Caki2 (cell line): ENCODE measurements at places on chromosomes 7 and 10.
A peak's percentile ranks its signal among the peaks of the same experiment; 100 is the strongest.

GRCh38 chr10:95550073-95550672 lies 11.0 kb downstream of the SORBS1 start:
- peak; percentile 39 for DNase-seq

DNA sequence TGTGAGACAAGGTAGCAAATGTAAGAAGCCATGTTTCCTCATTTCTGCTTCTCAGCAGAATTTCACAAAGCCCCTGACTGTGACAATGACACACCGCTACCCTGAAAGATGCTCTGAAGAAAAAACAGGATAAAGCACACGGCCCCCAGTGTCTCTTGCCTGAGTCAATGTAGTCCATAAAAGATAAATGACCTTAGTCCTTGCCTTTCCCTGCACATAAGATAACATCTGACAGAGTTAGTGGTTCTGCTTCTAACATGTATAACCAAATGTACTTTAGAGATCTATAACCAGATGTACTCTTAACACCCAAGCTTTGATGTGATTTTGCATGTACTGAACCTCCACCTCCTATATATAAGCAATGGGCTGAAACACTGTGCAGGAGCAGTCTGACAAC lies 3.0 kb upstream of the SND1 start:
- no peak for DNase-seq

GRCh38 chr10:34420795-34421194 lies 394.3 kb downstream of the PARD3 start:
- DNase-seq: peak; percentile 72

DNA sequence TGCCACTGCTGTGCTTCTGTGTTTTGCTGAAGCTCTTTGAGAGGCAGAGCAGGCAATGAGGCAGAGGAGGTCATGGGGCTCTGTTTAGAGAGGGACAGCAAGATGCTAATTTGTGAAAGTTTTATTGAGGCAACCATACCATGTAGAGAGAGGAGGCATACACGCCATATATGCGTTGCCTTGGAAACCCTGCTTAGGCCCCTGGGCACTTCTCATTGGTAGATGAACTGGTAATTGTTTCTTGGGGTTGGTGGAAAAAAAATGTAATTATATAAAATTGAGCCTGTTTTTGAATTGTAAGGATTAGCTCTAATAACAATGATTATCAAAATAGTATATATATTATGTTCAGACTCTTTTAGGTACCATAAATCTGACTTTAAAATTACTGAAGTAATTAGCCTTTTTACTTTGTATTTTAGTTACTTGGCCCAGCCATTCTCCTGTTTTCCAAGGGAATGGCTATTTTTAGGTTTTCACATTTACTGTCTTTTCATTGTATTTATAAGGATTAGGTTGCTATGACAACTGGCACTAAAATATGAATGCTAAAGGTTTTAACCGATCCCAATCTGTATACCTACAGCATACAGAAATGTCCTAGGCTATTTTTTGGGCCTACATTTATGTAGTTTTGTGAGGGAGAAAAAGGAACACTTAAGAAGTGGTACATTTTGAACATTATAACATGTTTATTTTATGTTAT lies 52.4 kb downstream of the BZW2 start:
- DNase-seq: no peak

DNA sequence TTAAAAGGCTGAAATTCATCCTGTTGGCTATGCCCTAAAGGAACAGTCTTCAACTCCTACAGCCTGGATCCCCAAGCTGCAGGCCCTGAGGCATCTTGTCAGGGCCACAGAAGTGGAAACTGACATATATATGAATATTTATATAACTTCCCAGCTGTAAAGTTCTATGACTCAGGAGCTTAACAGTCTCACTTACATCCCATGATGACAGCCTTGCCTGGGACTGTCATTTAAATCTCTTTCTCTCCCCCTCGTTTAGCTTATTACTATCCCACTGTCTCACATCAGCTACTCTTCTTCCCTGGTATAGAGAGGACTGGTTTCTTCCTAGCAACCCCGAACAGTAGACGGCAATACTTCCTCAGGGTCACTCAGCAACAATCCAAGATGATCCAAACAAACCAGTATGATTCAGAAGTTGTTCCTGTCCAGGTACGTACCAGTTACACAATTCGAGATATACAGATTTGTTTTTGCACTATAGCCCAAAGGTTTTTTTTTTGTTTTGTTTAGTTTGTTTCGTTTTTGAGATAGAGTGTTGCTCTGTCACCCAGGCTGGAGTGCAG lies 22.7 kb downstream of the KIAA1549 start:
- DNase-seq: no peak

- no peak for DNase-seq
Observed at GRCh38 chr10:66026321-66026720, 899.5 kb upstream of the LRRTM3 start.

GRCh38 chr7:150976529-150977381 lies 1.4 kb downstream of the KCNH2 start:
- peak; percentile 77 for DNase-seq

DNA sequence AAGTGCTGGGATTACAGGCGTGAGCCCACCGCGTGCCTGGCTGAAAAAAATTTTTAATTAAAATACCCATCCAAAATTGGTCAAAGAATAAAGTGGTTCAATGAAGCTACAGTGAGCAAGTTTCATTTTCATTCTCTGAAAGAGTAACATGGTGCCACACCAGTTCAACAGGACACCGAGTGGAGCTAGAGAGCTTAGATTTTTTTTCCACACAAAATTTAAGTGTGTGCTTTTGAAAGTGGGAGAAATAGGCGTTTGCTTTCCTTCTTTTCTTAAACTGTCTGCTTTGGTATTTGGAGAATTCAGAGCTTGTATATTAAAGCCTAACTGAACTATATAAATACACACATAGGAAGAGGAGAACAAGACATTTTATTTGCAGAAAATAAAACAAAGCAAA lies 43.4 kb downstream of the BPGM start:
- DNase-seq: no peak

DNA sequence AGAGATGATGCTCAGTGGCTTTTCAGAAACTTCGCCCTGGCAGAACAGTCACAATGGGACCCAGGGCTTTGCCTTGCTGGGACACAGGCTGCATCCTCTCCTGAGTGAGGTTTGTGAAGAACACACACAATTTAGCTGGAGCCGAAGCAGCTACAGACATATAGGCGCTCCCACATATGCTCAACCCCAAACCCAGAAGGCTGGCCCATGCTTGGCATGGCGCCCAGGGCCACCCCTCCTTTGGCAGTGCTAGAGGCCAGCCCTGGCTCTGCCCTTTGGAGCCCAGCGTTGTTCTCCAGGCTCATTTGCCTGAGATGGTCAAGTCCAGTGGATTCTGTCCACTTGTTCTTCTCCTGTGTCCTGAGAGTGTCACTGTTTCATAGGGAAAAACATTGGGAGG lies 94.4 kb downstream of the WDFY4 start:
- no peak for DNase-seq

GRCh38 chr10:88270871-88271713 lies 312.0 kb downstream of the RNLS start:
- DNase-seq: no peak

DNA sequence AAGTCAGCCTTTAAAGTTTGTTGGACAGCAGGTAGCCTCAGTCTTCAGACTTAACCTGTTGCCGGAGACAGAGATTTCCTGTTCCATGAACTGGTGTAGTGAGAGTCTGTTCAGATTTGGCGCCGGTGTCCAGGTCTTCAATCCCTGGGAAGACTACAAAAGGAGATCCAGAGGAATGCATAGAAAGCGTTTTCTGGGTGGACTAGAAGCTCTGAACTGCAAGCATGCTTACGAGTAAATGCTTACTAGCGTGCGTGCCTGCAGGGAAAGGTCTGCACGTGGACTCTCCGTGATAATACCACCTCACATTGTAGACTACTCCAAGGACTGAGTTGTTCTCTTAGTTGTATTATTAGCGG lies 878 bp downstream of the GLRX3 start:
- DNase-seq: peak; percentile 50

DNA sequence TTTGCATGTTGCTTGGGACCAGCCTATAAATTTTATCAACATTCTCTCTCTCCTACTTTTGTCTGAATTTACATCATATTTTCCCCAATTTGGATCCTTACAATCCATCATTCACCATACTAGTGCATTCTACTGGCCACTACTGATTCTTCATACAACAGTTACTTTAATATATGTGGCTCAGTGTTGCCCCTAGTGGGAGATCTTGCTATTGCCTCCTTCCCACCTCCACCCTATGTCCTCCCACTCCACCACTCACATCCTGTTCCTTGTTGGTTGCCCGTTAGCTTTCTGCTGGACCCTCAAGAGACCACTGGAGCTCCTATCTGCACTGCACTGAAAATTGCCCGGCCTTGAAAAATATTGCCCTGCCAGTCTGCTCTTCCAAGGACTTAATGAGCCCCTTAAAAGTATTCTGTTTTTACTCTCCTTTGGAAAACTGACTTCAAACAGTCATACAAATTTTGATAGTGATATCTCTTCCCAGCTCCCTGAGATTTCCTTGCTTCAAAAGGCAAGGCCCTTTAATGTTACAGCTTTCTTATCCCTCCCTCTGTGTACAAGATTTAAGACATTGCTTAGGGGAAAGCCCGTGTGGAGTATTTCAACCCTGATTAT lies 243.2 kb upstream of the TMEM229A start:
- peak; percentile 18 for DNase-seq

DNA sequence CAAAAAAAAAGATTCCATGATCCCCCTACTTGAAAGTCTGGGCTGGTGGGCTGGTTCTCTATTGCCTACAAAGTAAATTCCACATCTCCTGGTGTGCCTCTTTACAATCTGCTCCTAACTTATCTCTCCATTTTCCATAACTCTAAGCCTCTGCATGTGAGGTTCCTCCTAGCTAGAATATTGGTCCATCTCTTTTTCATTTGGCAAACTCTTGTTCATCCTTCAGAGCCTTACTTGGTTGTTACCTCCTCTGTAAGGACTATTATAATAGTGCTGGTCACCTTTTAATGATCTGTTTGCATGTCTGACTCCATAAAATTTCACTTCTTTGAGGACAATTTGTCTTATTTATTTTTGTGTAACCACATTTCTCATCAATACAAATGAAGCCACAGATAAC lies 1.6 kb upstream of the NRCAM start:
- no peak for DNase-seq

DNA sequence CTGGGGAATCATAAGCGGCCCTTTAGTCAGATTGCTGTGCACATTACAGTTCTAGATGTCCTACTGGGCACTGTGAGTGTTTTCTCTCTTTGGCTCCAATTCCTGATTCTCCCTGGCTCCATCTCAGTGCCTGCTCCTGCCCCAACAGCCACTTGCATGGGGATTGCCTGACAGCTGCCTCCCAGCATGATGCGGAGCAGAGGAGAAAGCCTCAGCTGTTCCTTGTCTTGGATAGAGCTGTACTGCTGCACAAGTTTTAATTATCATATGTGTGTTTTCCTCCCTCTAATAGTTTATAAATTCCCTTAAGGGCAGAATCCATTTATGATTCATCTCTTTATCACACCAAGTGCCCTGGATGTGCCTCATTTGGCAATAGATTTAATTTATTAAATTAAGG lies 285.8 kb upstream of the COBL start:
- DNase-seq: no peak

DNA sequence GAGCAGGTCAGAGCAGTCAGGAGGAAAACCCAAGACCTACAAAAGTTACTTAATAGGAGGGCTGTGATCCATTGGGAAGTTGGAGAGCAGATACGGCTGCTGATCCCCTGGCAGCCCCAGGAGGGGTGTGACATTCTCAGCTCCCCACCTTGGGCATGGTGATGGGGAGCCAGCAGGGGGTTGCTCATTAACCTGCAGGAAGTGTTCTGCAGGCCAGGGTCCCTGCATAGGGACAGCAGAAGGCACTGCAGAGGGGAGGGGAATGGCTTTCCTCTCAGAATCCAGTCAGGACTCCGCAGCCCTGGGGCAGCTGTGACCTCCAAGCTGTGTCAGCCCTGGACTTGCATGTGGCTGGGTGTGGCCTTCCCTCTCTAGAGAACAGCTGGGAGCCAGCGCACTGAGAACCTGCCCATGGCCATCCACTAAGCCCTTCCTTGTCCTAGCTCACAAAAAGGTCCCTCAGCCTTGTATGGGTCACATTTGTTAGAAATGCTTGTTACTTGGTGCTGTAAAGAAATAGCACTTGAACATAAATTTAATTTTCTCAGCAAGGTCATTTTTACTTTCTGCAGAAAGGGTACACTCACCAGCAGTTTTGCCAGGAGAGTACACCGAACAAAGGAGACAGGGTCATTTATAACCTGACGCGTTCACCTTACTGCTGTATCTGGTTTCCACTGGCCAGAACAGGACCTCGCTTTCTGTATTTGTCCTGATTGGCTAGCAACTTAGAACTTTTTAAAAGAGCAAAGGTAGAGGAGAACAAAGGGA lies 169.6 kb downstream of the COBL start:
- DNase-seq: no peak

DNA sequence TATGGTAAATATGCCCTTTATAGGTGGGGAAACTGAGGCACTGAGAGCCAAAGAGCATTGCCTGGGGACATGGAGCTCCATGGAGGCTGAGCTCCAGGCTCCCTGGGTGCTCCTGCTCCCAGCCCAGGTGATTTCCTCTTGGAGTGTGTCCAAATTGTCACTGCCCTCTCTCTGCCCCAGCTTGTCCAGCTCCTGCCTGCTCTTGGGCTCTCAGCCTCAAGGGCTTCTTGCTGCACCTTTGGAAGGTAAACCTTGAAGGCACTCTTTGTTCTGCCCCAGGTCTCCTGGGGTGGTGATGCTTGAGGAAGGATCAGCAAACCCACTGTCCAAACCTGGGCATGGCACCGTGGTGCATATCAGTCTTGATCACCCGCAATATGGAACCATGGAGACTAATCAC lies 166.1 kb downstream of the RPS24 start:
- DNase-seq: no peak

DNA sequence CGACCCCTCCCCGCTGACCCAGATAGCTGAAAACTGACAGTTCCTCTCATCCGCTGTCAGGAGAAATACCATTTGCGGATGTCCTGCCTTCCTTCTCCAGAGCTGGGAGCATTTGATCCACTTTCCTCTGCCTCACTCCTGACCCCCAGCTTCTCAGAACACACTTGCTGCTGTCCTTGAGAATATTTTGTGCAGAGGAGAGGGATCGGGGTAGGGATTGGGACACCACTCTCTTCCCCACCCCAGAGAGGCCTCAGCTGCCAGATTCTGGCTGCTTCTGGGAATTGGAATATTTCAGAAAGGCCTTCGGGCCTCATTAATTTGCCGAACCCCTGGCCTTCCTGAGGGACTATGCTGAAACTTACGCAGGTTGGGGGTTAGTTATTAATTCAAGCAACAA lies 97.0 kb downstream of the C10orf105 start:
- DNase-seq: no peak

GRCh38 chr10:116760919-116761318 lies 18.6 kb upstream of the HSPA12A start:
- DNase-seq: no peak

- no peak for DNase-seq
Observed at GRCh38 chr7:129238546-129238945, 13.7 kb downstream of the AHCYL2 start.

- no peak for DNase-seq
Observed at GRCh38 chr7:73761854-73762658, 8.0 kb downstream of the CLDN3 start.
